ENCODE measurements at places on chromosomes 11 and 22.

- no peak for DNase-seq
Observed at GRCh38 chr11:73962101-73962705, 11.4 kb downstream of the DNAJB13 start.

- DNase-seq, result no peak
Observed at GRCh38 chr11:74171630-74171968, 510 bp downstream of the PPME1 start.

- DNase-seq, result no peak
Observed at GRCh38 chr11:73478737-73479347, 102.6 kb downstream of the RELT start.

- DNase-seq, result no peak
Observed at GRCh38 chr11:19759389-19759788, 46.8 kb downstream of the NAV2 start.

GRCh38 chr11:32830413-32830738, 649 bp downstream of the PRRG4 start:
- no peak for DNase-seq

DNA sequence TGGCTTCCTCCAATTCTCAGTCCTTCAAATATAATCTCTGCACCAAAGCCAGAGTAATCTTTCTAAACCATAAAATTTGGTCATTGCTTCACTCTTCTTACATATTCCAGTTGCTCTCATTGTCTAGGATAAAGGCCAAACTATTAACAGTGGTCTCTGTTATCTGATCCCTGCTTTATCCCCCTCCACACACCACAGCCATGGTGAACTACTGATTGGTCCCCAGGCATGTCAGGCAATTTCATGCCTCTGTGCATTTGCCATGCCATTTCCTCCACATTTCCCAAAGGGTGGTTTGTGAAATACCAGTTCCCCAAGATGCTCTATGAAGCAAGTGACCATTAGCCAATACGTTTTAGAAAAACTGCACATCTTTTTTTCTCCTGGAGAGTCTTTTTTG, 97.0 kb downstream of the FAM181B start:
- no peak for DNase-seq
